ENCODE measurements at places on chromosomes 11 and 22. TPM values are rescaled to one million over a fixed set of nuclear protein-coding genes. Genes with fewer than 3 reads are reported as not detected.

Gene OR5P2
- total RNA-seq = not detected

Gene A4GALT
- 24.9 TPM for total RNA-seq

Gene C11orf52
- total RNA-seq = not detected

Gene CHID1
- 63.5 TPM for total RNA-seq

Gene PHLDA2
- 0.52 TPM for total RNA-seq

Gene DMC1
- 6.9 TPM for total RNA-seq

Gene OLFML1
- 16.4 TPM for total RNA-seq

Gene MN1
- total RNA-seq = 4.6 TPM

Gene DTX4
- total RNA-seq = 1.9 TPM

Gene GAS2L1
- total RNA-seq = 5.0 TPM

Gene MMP7
- total RNA-seq = not detected

Gene TNNT3
- 0.47 TPM for total RNA-seq

Gene ZC3H12C
- 8.5 TPM for total RNA-seq

Gene IGF2
- 0.69 TPM for total RNA-seq

Gene DNAJB13
- total RNA-seq = 0.16 TPM

Gene FLRT1
- 0.09 TPM for total RNA-seq

Gene NLRP14
- 0.09 TPM for total RNA-seq

Gene CDHR5
- total RNA-seq = not detected

Gene GDPD4
- total RNA-seq = not detected

Gene MIOX
- total RNA-seq = not detected

Gene ARCN1
- 101 TPM for total RNA-seq

Gene NCF4
- not detected for total RNA-seq

All from bronchial smooth muscle cell (primary cell).